ENCODE measurements at places on chromosomes 11 and 22.

DNA sequence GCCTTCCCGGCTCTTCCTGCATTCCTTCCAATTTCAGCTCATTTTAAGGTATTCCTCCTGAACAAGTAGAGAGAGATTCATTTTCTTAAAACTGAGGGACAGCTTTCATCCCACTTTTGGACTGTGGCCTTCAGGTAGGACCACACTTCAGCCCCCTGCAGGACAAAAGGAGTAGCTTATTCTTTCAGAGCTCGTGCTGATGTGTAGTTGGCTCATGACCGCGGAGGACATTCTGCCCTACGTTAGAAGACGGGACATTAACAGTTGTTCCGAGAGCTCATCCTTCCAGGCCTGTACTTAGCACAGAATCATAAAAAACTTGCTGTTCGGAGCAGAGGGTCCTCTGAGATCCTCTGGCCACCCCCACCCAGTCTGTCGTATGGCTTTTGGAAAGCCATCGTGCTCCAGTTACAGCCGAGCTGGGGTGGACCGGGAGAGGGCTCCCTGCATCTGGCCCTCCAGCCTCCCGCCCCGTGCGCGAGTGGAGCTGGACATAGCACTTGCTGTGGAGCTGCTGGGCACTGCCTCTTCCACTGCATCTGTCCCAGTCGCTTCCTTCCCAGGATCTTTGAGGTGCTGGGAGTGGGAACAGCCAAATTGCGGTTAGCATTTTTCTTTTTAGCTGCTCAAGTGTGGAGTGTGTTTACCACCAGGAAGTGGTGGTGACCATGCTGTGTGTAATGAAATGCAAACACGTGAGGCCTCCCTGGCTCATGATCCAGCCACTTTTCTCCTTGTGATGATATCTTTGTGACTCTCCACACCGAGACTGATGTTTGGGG, 250.3 kb downstream of the TBC1D22A start:
- no peak for DNase-seq

DNA sequence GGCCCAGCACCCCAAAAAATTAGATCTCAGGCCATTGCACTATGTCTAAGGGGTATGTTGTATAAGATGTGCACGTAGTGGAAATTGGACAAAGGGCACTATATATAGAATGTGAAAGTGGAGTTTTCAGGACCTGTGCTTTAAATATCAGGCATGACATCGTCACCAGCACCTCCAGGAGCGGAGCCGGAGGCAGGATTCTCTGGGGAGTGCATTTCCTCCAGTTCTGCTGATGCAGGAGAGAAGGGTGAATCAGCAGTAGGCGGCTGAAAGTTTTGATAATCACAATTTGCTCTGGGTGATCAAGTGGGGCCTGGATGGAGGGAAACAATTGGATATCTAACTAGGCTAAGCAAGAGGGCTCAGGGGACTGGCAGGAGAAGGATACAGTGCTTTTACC, 69.1 kb upstream of the NTM start:
- DNase-seq: peak; percentile 55

DNA sequence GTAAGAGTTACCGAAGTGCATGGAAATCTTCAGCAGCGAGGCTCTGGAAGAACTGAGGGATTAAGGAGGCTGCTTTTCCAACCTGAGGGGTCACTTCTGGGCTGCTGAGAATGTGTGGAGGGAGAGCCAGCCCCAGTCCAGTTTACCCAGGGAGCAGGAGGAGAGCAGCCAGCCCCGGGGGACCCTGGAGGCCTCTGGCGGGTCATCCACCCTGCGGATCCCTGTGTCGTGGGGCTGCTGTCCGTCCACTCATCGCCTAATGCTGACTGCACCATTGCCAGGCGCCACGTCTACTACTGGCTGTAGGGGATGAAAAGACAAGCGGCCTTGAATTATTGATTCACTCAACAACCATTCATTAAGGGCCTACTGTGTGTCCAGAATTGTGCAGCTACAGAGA, 228.7 kb upstream of the TBCEL start:
- no peak for DNase-seq

- DNase-seq: no peak
Observed at GRCh38 chr11:95831198-95831883, 41.0 kb downstream of the CEP57 start.

DNA sequence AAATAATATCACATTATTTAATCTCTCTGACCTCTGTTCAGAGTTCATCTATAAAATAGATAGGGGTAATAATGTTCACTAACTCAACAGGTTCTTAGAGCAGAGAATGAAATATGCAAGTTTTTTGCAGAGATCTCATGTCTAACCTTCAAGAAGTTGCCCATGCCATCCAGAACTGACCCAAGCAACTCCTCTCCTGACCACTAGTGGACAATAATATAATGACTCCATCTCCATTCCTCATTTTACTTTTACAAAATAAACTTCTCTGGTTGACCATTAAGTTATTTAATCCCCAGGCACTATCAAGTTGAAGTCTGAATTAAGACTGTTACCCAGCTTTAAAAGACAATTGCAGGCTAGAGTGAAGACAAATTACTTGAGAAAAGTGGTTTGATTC, 382.6 kb downstream of the KCNA4 start:
- no peak for DNase-seq

Data from head of caudate nucleus (tissue), 42 donors.